ENCODE measurements at places on chromosomes 7 and 10. TPM values are rescaled to one million over a fixed set of nuclear protein-coding genes. Genes with fewer than 3 reads are reported as not detected.

GRCh38 chr7:132004529-132004928 is 448.1 kb upstream of the PODXL start:
- no peak for DNase-seq

DNA sequence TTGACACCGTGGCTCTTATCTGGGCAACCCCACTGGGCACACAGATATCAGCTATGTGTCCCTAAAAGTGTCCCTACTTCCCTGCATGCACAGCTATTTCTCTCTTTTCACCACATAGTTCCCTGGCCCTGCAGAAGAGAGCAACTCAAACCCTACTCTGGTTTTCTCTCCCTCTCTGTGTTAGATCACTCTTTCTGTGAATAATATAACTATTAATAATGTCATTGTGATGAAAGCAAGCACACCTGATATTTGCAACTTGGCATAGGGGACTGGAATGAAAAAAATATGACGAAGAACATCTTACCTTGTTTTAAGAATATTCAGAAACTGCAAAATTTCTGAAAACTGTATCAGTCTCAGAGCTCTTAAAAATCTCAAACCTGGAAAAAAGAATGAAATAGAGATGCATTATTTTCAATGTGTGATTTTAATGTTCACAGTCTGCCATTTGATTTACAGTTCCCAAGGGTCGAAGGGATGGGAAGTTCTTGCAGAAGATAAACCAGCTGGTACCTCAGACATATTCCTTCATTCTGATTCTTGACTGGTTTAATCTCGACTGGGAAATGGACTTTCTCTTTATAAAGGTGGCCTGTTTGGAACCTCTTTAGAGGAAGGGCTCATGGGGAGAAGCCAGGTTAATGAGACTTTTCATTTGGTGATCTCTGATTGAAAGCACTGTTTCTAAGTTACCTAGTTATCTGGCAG is 516.8 kb downstream of the KCNMA1 start:
- no peak for DNase-seq

The ZNF804B gene
- total RNA-seq, result 0.10 TPM

DNA sequence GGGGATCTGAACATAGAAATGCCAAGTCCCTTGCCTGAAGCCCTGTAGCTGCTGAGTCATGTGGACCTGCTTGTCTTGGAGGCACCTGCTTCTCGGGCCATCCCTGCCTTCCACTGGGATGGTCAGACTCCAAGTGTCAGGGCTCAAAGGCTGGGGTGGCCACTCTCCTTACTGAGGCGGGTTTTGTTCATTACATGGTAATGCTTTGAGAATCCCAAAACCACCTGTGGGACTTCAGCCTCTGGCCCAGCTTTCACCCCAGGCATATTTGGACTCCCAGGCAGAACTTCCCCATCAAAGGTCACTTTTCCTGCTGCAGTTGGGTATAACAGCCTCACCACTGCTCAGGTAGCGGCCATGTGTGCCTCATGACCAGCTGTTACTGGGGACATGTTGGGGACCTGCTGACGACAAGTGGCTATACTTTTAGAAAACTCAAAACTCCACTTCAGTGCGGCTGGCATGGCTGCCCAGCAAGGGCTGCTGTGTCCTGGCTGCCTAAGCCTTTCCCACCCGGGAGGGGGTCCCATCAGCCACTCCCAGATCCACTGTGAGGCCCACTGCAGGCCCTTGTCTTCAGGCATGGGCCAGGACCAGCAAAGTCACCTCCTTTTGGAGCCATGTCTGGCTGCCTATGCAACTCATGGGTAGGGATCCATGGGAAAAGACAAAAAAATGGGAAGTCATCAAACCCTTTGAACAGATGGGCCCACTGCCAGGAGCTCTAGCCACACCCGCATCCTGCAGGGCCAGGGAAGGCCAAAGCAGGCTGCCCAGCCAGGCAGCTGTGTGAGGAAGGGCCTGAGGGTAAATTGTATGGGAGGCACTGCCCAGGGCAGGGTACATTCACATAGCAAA is 96.7 kb downstream of the ARHGAP22 start:
- no peak for DNase-seq

The SUN3 gene
- not detected for total RNA-seq

- no peak for DNase-seq
Measured at GRCh38 chr7:72249106-72249505, 163.0 kb downstream of the CALN1 start.

DNA sequence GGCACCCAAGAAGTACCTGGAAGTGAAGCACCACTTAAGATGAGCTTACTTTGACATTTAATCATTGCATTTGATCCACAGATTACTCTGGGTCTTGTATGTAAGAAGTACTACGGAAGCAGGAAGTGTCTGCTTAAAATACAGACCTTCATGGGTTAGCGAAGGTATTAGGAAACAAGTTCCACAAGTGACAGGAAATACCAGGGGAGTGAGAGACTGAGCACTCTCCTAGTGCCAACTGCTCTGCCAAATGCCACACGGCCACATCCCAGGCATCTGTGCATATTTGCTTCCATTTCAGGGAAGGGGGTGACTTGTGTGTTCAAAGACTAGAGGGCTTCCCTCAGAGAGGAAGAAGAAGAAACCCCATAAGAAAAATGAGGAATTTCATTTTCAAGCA is 57.2 kb upstream of the ANK3 start:
- DNase-seq, result no peak

The GAD2 gene
- total RNA-seq, result not detected

Measured in glutamatergic neuron (in vitro differentiated cells).